Activated T-helper 17 cell treated with anti-CD3 and anti-CD28 coated beads, Interleukin-2, amount 50 U/mL, for 72 hours (primary cell): ENCODE measurements at places on chromosomes 4 and X. TPM values are rescaled to one million over a fixed set of nuclear protein-coding genes. Genes with fewer than 3 reads are reported as not detected.

DNA sequence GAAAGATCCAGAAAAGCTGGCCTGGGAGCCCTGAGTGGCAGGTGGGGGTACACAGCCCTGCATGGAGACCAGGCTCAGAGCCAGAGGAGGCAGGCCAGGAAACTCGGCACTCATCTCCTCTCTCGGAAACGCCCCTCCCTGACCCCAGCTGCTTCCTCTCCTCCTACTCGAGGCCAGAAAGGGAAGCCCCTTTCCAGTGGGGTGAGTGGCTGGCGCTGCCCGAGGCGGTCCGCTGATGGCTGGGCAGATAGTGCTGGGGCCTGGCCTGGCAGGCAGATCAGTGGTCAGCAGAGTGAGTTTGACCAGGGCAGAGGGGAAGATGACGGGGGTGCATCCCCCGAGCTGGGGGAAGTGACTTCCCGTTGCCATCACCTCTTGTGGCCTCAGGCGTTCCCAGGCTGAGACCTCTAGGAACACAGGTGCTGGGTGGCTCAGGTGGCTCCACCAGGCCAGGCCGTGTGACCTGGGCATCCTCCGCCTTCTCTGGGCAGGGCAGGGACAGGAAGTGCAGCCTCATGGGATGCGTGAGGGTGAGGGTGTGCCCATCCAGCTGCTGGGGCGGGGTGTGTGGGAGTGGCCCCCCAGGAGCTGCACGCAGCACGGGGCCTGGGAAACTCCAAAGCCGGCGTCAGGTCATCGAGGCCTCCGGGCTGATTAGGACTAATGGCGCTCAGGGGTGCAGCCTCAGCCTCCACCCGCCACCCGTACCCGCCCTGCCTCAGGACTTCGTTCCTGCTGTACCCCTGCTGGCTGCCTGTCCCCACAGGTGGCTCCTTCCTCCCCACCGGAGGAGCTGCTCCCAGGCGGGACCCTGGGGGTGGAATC, 5.7 kb downstream of the SH3BP2 start:
- no peaks in the 10 kb centered on the region for H3K27me3 ChIP-seq
- H3K4me3 ChIP-seq: peak overlapping the region; percentile 89
- peaks cover 41% of the 10 kb centered on the region for H3K36me3 ChIP-seq
- ATAC-seq: peak; percentile 75
- H3K27ac ChIP-seq: peak overlapping the region; percentile 90

DNA sequence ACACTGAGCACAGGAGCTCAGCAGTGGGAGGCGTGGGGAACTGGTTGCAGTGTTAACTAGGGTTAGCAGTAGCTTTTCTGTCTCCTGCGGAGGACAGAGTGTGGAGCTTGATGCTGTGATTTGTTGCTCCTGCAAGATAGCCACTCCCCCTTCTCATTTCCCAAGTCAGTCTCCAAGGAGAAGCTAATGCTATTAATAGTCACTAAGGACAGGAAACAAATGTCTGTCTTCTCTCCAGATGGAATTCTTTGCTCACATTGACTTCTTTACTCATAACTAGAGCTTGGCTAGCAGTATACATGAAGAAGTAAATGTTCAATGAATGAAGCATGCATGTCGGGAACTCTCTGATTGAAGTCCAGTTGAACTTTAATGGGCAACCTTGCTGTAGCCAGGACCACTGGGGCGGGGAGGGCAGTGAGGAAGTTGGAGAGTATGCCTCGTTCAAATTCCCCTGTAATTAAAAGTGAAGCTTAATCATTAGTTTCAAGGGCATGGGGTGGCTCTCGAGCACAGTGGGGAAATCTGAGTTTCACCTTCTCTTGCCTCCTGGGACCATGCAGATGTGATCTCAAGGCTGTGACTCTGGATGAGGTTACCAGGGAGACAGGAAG, 156.6 kb upstream of the SCML1 start:
- H3K36me3 ChIP-seq: no peaks in the 10 kb centered on the region
- H3K27me3 ChIP-seq: peaks cover 7% of the 10 kb centered on the region
- no peak overlapping the region for H3K27ac ChIP-seq
- no peak overlapping the region for H3K4me3 ChIP-seq

DNA sequence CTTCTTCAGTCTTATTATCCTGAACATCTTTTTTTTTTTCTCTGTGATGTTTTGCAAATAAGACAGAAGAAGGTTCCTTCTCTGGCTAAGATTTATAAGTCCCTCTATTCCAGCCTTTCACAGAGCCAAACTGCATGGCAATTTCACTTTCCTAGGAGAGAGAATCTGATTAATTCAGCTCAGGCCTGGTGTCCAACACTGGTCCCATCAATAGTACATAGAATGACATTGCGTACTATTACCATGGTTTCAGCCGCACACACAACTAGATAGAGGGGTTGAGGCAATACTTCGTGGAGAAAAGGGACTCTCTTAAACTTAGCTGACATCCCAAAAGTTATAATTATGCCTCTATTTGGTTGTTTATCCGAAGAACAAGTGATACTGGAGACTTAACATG, 18.5 kb downstream of the DCAF8L2 start:
- H3K4me3 ChIP-seq: no peak overlapping the region
- no peak for ATAC-seq
- no peaks in the 10 kb centered on the region for H3K27me3 ChIP-seq

- peak; percentile 59 for ATAC-seq
- H3K4me3 ChIP-seq: no peak overlapping the region
- H3K27me3 ChIP-seq: no peaks in the 10 kb centered on the region
- no peaks in the 10 kb centered on the region for H3K4me1 ChIP-seq
These were observed 32.5 kb downstream of the SCML1 start for GRCh38 chrX:17769701-17770269.

DNA sequence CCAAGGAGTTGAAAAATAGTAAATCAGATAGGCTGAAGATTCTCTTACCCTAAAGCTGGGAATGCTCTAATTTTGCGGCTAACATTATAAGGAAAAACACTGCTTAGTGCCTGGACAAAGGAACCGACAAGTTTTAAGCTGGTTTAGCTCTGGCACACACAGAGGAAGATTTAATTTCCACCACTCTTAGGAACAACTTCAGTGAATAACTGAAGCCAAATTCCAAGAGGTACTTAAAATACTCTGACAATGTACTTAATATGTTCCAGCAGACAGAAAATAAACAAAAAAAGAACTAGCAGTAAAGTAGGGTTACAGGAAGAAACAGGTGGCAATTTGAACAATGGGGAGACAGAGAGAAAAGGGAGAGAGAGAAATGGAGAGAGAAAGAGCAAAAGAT, 340.8 kb upstream of the NDST4 start:
- no peak for ATAC-seq
- H3K4me1 ChIP-seq: no peaks in the 10 kb centered on the region
- H3K36me3 ChIP-seq: no peaks in the 10 kb centered on the region
- H3K27me3 ChIP-seq: peaks cover 5% of the 10 kb centered on the region

DNA sequence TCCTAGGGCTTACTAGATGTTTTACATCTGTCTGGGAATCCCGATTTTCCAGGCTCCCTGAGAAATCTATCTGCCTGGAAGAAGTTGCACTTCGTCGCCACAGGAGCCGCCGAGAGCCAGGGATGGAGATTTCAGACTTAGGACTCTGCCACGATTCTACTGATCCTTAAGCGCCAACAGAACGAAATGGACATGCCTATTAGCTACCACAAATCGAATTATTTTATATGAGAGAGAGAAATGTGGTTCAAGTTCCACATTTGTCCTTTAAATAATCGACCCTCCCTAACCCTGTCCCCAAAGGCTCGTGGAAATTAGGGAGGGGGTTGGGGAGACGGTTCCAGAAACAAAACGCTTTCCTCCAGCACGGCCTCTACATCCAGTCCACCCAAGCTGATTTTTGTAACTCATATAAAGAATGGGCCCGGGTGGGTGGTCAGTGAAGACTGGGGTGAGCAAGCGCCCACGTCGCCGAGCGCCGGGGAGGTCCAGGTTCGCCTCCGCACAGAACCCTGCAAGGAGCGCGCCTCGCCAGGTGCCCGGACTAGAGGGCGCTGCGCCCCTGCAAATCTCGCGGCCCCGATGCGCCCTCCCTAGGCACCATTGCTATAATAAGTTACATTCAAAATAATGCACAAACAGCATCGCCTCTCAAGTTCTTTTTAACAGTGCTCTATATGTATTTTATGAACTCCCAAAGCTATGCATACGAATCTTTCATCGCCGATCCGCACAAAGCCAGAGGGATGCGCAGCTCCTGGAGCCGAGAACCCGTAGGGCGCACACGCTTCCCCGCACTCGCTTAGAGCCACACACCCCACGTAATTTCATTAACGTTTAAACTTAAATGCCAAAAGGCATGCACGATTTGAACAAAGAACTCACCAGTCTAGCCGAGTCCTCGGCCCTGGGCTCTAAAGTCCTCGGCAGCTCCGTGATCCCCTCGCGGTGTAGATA, 2.1 kb upstream of the FAT1 start:
- no peak for ATAC-seq
- H3K4me3 ChIP-seq: peak overlapping the region; percentile 31
- peaks cover 46% of the 10 kb centered on the region for H3K27me3 ChIP-seq
- H3K4me1 ChIP-seq: no peaks in the 10 kb centered on the region

DNA sequence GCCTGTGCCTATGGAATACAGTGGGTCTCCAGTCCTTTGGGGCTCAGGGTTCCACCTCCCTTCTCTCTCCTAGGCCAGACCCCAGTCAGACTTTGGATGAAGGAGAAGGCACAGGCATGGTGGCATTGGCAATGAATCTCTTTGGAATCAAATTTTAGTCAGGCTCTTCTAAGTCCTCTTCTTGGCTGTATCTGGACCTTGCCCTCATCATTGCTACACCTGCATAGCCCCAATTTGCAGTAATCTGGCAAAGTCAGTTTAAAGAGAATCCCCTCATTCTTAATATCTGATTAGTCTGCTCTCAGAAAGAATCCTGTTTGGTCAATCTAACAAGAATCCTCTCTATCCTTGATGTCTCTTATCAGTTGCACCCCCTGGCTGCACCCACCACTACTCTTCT, 77.6 kb downstream of the SLC16A2 start:
- no peaks in the 10 kb centered on the region for H3K36me3 ChIP-seq
- no peaks in the 10 kb centered on the region for H3K4me1 ChIP-seq
- ATAC-seq: no peak

DNA sequence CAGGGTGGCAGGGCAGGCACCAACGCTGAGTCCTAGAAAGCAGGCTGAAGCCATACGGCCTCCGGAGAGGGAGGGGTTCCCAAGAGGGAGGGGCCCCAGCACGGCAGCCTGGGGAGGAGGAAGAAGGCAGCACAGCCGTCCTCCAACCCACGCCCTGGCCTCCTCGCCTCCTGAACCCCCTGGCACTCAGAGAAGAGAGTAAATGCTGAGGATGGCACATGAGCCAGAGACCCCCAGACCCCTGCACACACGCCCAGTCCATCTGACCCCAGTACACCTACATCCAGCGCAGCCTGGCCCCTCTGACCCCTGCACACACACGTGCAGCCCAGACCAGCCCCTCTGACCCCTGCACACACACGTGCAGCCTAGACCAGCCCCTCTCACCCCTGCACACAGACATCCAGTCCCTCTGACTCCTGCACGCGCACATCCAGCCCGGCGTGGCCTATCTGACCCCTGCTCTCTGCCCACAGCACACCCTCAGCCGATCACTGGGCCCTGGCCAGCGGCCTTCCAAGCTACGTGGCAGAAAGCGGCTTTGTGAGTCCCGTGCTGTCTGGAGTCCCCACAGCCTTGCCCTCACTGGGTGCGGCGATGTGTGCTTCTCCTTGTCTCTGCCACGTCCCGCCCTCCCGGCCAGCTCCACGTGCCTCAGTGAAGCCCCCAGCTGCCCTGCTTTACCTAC, 18.5 kb downstream of the ATP5ME start:
- no peaks in the 10 kb centered on the region for H3K4me1 ChIP-seq
- ATAC-seq: no peak
- no peak overlapping the region for H3K4me3 ChIP-seq
- no peak overlapping the region for H3K27ac ChIP-seq
- no peaks in the 10 kb centered on the region for H3K27me3 ChIP-seq

- H3K27me3 ChIP-seq: peaks cover 6% of the 10 kb centered on the region
- no peaks in the 10 kb centered on the region for H3K4me1 ChIP-seq
- no peak overlapping the region for H3K27ac ChIP-seq
- H3K36me3 ChIP-seq: no peaks in the 10 kb centered on the region
These were observed 212.8 kb downstream of the GPAT3 start for GRCh38 chr4:83748711-83749110.

DNA sequence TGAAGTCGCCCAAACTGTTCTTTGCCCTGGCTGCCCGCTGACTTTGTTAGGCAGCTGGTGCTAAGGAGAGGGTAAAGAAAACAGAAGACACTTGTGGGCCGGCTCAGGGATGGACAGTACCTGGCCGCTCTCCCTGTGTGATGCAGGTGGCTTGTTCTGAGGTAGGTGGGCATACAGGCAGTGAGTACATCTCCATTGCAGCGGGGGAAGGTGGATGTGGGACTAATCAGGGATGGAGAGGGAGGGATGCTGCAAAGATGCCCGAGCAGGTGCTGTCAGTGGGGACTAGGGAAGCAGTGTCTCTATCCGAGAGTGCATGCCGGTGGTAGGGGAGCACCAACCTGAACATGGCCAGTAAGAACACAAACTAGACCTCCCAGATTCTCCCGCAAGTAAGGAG, 67.0 kb downstream of the SORBS2 start:
- no peak overlapping the region for H3K27ac ChIP-seq
- no peaks in the 10 kb centered on the region for H3K4me1 ChIP-seq
- H3K27me3 ChIP-seq: peaks cover 13% of the 10 kb centered on the region
- no peak overlapping the region for H3K4me3 ChIP-seq

Gene S100G
- total RNA-seq: not detected

Gene SSX2
- not detected for total RNA-seq

Gene NPY2R
- total RNA-seq: not detected

Gene GATA1
- not detected for total RNA-seq

Gene UGT2B10
- not detected for total RNA-seq
